ENCODE measurements at places on chromosomes 2 and 18. TPM values are rescaled to one million over a fixed set of nuclear protein-coding genes. Genes with fewer than 3 reads are reported as not detected.

DNA sequence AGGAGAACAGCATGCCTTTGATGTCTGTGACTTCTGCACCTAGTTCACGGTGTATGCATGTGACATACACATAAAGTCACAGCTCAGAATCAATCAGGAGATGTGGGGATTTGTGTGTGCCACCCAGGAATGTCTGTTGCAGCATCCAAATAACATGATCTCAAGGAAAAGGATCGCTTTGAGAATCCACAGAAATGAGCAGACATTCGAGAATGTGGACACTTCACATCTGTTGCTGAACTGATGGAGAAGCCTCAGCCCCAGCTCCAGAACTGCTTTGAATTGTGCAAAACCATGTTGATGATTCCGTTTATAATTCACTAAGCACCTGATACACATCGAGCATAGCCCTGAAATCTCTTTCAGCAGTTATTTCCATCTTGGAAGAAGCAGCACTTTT lies 208.6 kb downstream of the CMPK2 start:
- no peak for DNase-seq

- DNase-seq = no peak
These were observed 29.3 kb downstream of the GPR55 start for GRCh38 chr2:230895536-230896345.

DNA sequence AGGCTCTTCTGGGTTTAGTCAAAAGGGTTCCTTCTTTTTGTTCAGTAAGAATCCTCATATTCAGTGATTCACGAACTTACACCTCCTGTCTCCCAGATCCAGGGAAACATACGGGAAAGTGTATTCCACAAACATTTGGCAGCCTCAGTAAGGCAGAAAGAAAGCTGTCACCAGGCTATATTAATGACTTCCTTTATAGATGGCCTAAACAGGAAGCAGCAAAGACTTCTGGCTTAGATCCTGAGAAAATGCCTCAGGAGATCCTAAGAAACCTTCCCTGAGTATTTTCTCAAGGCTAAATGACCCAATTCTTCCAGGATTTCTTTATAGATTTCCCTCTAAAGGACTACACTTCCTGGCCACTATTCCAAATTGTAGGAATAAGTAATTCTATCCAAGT lies 1995.5 kb upstream of the CELF4 start:
- DNase-seq = no peak

GRCh38 chr18:23094411-23095190 lies 40.7 kb upstream of the CABLES1 start:
- DNase-seq = no peak

- no peak for DNase-seq
These were observed 153.9 kb downstream of the RNF144A start for GRCh38 chr2:7071154-7071553.

GRCh38 chr2:229521576-229521975 lies 192.8 kb downstream of the DNER start:
- DNase-seq = no peak

GRCh38 chr2:102119255-102119654 lies 23.3 kb upstream of the IL1R1 start:
- no peak for DNase-seq

- DNase-seq = no peak
These were observed 129.7 kb downstream of the IRS1 start for GRCh38 chr2:226669905-226670304.

DNA sequence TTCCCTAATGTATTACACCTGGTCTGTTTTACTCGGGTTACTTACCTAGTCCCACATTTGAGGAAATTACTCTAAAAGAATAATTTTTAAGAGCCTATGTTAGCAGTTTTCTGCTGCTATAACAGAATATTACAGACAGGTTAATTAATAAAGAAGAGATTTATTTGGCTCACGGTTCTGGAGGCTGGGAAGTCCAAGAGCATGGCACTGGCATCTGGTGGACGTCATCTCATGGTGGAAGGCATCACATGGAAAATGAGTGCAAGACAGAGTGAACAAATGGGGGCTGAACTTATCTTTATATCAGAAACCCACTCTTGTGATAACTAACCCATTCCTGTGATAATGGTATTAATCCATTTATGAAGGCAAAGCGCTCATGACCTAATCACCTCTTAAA lies 12.8 kb upstream of the GLS start:
- no peak for DNase-seq

GRCh38 chr2:207725873-207726578 lies 14.6 kb downstream of the CCNYL1 start:
- DNase-seq = no peak

DNA sequence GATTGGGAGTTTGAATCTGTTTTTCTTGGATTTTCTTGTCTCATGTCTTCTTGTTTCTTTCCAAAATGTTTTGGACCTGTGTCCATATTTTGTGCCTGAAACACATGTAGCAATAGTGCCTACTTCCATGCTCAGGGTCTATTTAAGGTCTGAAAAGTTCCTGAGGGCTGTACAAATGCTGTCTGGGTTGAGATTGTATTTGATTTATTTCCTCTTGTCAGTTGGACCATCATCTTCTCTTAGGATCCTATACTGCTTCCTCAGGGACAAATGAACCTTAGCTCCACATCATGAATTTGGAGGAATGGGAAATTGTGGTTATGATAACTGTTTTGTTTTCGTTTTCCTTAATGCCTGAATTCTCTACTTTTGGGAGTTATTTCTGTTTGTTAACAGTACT lies 59.9 kb downstream of the UBR3 start:
- no peak for DNase-seq

DNA sequence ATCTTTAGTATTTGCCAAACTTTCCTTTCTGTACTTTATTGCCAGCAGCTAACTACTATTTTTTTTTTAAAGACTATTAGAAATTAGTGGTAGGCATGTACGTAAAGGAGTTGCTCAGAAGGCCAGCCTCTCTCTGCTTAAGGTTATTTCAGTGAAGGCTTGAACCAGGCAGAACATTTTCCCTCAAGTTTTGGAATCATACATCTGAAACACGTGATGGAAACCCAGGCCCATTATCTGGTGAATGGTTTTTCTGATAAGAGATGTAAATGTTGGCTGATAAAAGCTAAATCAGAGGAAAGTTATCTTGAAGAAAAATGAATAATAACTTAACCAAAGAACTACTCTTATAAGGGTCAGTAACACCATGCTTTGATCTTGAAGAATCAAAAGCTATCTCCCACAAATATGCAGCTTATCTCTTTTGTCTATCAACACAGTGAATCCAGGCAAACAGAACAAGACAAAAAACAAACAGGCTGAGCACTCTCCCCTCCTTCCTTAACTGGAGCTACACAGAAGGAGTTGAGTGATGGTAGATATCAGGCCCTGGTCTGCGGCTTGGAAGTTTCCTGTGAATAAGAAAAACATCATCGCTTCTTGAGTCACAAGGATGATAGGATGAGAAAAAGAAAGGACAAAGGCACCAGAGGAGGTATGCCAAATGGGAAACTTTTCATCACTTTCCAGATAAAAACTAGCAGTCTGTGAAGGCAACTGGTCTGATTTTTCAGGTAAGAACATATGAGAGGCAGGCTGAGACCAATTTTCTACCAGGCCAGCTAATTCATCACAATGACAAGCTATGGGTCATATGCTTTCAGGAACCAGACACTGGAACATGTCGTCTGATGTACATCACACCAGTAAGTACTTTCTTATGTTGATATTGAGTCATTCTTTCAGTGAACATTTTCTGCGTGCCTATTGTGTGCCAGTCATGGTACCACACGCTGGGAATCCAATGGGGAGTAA lies 88.4 kb upstream of the STK17B start:
- DNase-seq = peak; percentile 48

The PRSS56 gene
- not detected for total RNA-seq

The DPP10 gene
- 0.64 TPM for total RNA-seq

The SERPINB2 gene
- total RNA-seq = 0.39 TPM

The HAAO gene
- not detected for total RNA-seq

The IL36RN gene
- total RNA-seq = not detected

The TNS1 gene
- 0.45 TPM for total RNA-seq
